ENCODE measurements at places on chromosomes 12 and 14.

GRCh38 chr12:104515899-104516298 is 59.2 kb downstream of the CHST11 start:
- DNase-seq = no peak

DNA sequence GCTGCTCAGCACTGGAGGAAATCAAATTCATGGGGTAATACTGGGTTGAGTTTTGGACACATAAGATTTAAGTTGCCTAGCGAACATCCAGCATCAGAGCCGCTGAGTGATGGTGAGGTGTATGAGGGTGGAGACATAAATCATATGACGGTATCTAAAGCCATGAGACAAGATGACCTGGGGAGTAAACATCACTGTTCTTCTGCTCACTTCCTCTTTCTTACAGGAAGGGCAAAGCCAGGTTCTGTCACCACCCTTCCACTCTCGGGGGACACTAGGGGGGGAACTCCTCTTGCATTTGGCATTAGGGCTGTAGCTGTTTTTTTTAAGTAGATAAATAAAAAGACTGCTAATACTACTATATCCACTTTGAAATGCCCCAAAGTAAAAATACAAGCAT is 24.0 kb downstream of the PRDM4 start:
- no peak for DNase-seq

GRCh38 chr14:36087411-36087810 is 89.1 kb downstream of the PTCSC3 start:
- no peak for DNase-seq

DNA sequence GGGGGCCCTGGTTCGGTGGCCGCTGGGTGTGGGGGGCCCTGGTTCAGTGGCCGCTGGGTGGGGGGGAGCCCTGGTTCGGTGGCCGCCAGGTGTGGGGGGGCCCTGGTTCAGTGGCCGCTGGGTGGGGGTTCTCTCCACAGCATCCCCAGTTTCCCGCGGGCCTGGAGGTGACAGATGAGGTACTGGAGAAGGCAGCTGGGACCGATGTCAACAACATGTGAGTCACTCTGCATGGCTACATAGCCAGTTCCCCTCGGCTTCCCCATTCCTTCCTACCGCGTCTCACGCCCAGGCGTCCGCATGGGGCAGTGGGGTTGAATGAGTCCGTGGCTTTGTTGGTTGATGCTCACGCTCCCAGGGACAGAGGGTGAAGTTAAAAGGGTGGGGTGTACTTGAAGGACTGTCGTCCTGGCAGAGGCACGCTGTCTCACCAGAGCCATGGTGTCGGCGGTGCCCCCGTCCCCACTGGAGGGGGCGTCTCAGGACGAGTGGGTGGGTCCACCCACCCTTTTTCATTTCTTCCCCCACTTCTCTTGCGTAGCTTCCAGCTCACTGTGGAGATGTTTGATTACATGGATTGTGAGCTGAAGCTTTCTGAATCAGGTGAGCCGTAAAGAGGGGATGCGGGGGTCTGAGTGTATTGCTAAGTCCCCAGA is 15.6 kb downstream of the HIP1R start:
- DNase-seq = no peak

DNA sequence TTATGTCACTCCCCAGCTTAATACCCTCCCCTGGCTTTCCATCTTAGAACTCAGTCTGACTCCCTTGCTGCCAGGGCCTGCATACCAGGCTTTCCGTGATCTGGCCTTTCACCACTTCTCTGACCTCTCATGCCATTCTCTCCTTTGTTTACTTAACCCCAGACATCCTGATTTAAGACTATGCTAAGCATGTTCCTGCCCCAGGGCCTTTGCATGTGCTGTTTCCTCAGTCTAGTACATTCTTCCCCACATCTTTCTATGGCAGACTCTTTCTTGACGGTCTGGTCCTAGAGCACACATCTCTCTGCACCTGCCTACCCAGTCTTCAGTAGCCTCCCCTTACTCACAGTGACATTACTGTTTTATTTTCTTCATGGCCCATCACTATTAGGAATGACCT is 42.2 kb downstream of the PLXNC1 start:
- no peak for DNase-seq

GRCh38 chr12:32134101-32134888 is 27.6 kb downstream of the BICD1 start:
- no peak for DNase-seq

GRCh38 chr12:100955139-100955538 is 160.6 kb downstream of the ANO4 start:
- no peak for DNase-seq

DNA sequence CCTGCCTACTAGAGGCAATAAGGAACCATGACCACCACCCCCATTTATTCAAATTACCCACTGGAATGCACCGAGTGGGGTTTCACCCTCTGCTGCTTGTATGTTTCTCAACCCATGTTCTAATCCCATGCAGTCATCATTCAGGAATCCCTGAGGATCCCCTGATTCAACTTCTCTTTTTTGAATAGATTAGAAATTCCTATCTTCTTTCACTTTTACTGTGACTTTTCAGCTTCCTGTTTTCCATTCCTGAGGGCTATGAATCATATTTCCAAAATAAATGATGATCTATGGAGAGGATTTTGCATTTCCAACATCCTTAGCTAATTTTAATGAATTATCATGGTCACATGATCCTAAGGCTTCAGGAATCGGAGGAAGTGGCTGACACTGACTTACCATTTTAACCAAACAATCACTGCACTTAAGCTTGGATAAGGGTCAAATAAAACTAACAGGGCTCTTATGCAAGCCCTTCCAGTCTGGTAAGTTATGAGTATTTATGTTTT is 19.4 kb upstream of the P2RX4 start:
- DNase-seq = no peak

GRCh38 chr12:53419756-53420155 is 3.9 kb upstream of the AMHR2 start:
- DNase-seq = no peak

- no peak for DNase-seq
These were observed 71.9 kb downstream of the NTF3 start for GRCh38 chr12:5503774-5504173.

- no peak for DNase-seq
These were observed 75.2 kb upstream of the PRKD1 start for GRCh38 chr14:30002859-30003258.

DNA sequence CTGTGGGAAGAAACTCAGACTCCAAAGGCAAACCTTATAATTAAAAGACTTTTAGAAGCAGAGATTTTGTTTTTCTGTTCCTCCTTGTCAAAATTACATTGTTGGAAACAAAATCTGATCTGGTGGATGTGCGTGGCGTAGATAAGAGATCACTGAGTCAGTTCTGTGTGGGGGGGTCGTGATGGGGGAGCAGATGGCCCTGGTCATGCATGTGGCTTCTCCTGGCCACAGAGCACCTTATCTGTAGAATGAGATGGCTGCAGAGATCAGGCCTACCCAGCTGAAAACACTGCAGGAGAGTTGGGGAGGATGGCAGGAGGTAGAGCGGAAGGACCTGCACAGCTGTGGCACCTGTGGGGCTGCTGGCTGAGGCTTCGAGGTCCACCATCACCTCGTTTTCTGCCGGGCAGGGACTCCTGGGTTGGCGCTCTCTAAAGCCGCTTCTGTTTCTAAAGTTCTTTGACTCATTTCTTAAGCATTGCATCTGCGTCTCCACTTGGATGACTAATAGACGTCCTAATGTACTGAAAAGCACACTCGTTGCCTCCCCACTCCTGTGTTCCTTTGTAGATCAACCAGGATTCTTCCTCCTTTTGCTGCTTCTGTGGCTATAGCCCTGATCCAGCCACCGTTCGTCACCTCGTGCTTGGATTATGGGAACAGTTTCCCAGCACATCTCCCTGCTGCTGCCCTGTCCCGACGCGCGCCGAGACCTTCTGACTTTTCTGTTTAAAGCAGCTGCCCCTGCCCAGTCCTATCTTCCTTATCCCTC is 93.4 kb downstream of the TSPAN9 start:
- no peak for DNase-seq

GRCh38 chr12:52439420-52439819 is 5.2 kb upstream of the KRT75 start:
- DNase-seq = no peak
